ENCODE measurements at places on chromosomes 6 and 20.
A peak's percentile ranks its signal among the peaks of the same experiment; 100 is the strongest.

DNA sequence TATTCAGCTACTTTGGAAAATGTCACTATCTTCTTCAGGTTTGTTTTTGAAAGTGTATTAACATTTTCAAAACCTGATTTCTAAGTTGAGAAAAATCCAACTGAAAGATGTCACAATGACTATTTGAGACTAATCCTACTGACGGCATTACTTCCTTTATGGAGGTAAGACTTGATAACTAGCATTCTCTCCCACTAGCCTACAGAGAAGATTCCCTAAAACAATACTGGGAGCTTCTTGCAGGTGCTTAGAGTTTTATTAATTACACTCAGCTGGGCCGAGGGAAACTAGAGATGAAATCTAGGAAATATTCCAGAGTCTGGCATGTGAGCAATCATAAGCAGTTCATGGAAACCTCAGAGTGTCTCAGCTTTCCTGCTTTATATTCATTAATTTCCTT lies 114.0 kb downstream of the LCA5 start:
- DNase-seq, result no peak

- DNase-seq, result peak; percentile 24
Measured at GRCh38 chr6:105326833-105327770, 75.8 kb downstream of the PREP start.

DNA sequence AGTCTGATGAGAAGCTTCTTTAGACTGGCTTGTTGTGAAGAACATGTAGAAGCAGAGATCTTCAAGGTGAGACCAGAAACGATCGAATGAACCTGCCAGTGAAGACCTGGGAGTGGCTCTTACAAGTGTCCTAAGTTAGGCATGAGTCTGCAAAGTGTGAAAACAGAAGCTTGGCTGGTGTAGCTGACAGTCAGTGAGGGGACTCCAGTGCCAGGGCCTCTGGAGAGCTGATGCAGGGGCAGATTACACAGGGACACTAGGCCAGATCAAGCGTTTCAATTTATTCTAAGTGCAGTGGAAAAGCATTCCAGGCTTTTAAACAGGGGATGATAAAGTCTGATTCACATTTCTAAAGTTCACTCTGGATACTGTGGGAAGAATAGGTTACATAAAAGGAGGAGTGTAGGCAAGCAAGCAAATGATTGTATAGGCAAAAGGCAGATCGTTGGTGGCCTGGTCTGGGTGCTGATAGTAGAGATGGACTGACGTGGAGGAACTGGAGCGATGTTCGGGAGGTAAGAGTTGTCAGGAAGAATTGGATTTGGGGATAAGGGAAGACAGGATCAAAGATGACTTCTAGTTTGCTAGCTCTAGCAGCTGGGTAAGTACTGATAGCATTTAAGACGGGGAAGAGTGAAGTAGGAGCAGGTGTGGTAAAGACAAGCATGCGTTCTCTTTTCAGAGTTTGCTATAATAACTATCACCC lies 133.5 kb downstream of the MAN1A1 start:
- no peak for DNase-seq

DNA sequence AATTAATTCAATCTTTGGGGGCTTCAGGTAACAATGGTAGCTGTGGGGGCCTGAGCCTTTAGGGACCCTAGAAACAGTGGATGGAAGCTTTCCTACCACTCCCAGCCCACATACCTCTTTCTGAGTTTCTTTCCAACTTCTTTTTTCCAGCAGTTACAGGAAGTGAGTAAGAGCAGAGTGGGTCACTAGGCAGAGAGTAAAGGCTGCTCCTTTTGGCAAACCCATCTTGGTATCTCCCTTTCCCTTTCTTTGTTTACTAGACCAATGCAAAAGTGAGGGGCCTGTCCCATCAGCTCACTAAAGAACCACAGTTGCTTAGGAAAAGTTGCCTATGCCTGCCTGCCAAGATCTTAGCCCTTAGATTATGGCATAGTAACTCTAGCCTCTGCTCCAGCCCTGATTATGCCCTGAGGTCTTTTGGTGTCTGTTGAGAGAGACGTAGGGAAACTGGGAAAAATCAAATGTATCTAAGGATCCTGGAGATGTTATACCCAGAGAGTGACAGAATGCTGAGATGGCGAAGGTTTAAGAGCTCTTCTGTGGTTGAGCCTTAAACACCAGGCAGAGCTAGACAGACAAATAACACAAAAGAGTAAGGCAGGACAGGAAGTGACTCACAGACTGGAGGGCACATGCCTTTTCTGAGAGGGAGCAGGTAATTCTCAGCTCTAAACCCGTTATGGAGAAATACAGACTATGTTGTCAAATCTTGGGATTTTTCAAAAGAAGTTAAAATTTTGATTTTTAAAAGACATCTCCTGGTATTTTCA lies 31.3 kb downstream of the TRMT6 start:
- DNase-seq, result no peak

DNA sequence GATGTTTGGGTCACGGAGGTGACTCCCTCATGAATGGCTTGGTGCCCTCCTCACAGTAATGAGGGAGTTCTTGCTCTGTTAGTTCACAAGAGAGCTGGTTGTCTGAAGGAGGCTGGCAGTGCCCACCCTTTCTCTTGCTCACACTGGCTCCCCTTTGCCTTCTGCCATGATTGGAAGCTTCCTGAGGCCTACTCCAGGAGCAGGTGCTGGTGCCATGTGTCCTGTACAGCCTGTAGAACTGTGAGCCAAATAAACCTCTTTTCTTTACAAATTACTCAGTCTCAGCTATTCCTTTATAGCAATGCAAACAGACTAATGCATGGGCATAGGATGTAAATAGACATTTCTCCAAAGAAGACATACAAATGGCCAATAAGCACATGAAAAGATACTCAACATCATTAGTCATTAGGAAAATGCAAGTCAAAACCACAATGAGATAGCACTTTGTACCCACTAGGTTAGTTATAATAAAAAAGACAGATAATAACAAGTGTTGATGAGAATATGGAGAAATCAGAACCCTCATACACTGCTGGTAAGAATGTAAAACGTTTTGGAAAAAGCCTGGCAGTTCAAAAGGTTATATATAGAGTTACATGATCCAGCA lies 17.7 kb downstream of the C20orf203 start:
- no peak for DNase-seq

DNA sequence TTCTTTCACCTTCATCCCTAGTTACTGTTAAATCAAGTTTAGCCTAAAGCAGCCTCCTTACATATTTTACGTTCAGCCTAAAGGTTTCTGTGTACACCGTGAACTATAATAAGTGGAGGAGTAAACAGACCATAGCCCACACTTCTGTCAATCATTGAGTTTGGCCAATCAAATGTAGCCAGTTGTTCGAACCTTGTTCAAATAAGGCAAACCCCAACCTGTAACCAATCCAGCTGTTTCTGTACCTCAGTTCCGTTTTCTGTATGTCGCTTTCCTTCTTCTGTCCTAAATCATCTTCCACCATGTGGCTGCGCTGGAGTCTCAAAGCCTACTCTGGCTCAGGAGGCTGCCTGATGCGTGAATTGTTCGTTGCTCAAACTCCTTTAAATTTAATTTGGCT lies 1.8 kb upstream of the FBXO30 start:
- DNase-seq, result no peak

DNA sequence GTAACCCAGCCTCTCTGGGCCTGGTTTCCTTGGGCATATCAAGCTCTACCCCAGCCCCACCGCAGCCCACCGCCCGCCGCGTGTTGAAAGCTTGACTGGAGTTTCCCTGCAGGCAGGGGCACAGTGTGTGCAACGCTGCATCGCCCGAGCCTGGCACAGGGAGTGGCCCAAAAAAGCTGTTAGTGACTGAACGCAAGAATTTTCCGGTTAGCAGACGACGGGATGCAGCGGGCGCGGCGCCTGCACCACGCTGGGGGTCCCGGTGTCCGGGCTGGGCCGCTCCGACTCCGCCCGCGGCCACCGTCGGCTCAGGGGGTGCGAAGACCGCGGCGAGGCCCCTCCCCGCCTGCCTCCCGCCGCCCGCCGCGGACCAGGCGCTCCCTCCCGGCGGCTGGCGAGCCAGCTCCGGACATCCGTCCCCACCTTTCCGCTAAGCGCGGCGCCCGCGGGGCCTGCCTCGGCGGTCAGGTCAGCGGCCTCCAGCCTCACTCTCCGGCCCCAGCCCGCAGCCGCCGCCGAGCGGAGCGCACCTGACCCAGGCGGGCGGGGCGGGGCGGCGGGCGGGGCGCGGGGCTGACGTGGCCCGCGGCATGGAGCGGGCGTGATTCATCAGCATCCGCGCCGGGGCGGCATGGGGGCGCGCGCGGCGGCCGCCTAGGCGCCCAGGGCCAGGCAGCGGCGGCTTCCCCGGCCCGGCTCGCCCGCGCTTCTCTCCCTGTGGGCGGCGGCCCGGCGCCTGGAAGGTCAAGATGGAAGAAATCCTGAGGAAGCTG lies at the start of gene ARFGEF3:
ARFGEF3 (plus strand) TSS at position 602 of the 773 bp plus-strand sequence; CDS start at position 750, 148 bp downstream.
- DNase-seq, result peak; percentile 82

DNA sequence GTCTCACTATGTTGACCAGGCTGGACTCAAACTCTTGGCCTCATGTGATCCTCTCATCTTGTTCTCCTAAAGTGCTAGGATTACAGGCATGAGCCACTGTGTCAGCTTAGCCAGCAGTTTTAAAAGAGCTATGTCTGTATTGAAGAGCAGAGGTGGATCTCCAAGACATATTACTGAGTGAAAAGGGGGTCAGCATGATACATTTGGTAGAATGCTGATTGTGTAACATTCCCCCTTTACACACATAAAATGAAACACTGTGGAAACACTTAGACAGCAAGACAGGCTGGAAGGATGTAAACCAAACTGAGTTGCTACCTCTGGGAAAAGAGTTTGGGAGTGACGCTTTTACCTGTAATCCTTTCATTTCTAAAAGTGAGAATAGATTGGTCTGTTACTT lies 1.7 kb upstream of the RIPOR3 start:
- DNase-seq, result no peak

DNA sequence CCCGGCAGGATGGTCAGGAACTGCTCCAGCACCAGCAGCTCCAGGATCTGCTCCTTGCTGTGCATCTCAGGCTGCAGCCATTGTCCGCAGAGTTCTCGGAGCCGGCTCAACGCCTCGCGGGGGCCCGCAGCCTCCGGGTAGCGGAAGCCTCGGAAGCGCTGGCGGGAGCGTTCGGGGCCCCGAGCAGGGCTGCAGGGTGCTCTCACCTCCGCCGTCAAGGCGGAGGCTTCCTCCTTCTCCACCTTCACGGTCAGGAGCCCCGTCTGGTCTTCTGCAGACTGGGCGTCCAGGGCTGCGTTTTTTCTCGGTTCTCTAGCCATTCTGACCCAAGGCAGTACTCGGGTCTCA lies 434 bp downstream of the ZKSCAN4 start:
- DNase-seq, result no peak

DNA sequence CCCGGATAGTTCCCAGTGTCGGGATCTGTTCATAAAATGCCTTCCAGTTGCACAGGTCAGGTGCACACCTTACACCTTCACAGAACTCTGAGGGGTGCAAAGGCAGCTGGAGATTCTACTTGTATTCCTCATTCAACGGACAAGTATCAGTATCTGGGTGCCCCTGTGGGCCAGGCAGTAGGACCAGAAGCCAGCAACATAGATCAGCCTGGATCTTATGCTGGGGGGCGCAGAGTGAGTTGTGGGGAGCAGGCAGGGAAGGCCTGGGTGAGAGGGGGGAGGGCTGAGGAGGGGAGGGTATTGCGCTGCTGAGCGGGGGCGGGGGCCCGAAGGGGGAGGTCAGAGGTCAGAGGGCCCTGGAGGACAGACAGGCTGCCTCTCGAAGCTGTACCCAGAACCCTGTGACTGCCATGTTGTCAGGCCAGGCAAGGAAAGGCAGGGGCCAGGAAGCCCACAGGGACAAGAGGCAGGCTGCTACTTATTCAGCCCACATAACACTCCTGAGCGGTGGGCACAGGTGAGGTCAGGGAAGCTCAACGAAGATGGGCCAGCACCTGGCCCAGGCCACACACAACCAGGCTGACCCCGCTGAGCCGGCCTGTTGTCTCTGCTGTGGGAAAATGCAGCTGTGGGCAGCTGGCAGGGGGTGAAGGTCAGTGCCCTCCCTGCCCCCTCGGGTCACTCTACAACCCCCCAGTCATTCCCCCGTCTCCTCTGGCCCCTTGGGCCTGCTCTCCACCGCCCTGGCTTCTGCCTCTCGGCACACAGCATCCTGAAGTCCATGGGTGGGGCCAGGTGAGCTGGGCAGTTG lies 1.1 kb downstream of the OPRL1 start:
- DNase-seq, result no peak

GRCh38 chr6:80488190-80488589 lies 381.7 kb downstream of the BCKDHB start:
- DNase-seq, result no peak

GRCh38 chr20:61299618-61300017 lies 47.6 kb downstream of the CDH4 start:
- no peak for DNase-seq

DNA sequence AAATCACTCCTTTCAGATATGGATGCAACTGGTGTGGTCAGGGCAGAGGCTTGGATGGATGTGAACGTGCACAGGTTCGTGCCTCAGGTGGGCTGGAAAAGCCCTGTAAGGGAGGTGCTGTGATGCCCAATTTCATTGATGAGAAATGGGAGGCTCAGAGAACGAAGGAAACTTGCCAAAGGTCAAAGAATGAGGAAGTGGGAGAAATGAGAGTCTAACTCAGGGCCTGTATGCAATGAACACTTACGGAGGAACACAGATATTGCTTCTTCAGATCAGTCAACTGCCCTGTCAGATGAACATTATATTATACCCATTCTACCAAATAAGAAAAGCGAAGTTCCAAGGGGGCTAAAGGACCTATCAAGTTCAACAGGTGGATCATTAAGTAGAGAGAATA lies 134.7 kb downstream of the RCAN2 start:
- DNase-seq, result no peak

GRCh38 chr6:28738396-28738765 lies 185.4 kb downstream of the TRIM27 start:
- DNase-seq, result no peak

DNA sequence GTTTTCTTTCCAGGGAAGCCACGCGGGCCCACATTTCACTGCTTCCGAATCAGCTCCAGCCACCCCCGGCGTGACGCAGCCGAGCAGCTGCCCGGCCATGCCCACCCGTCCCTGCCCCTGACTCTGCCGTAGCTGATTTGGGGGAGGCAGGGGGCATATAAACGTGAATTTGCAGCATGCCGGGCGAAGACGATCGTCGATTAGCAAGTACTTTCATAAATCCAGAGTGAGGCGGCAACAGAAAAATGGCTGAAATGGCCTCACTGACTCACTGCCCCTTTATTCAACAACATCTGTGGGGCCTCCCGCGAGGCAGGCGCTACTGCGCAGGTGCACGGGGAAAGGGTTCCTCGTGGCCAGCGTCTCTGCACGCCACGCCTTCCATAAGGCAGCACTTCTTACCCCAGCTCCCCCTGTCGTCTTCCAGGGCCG lies 118.0 kb downstream of the DLL1 start:
- DNase-seq, result no peak

DNA sequence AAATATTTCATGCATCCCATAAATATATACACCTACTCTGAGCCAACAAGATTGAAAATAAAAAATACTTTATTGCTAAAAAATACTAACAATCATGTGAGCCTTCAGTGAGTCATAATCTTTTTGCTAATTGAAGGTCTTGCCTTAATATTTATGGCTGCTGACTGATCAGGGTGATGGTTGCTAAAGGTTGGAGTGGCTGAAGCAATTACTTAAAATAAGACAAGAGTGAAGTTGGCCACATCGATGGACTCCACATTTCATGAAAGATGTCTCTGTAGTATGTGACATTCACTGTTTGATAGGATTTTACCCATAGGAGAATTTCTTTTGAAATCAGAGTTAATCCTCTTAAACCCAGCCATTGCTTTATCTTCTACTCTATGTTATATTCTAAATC lies 11.1 kb downstream of the TRDN start:
- no peak for DNase-seq

GRCh38 chr6:56795466-56796195 lies 152.9 kb upstream of the DST start:
- no peak for DNase-seq

GRCh38 chr6:112289038-112289566 lies 34.7 kb upstream of the LAMA4 start:
- peak; percentile 28 for DNase-seq

- no peak for DNase-seq
Measured at GRCh38 chr6:35931120-35931561, 10.2 kb upstream of the SRPK1 start.

Data from NCI-H2171 (cell line).